ENCODE measurements at places on chromosomes 4 and X. TPM values are rescaled to one million over a fixed set of nuclear protein-coding genes. Genes with fewer than 3 reads are reported as not detected.

AVPR2 gene
- not detected for total RNA-seq

ARMCX4 gene
- 19.3 TPM for total RNA-seq

TLR7 gene
- total RNA-seq, result 0.27 TPM

ETDA gene
- not detected for total RNA-seq

DMP1 gene
- 0.21 TPM for total RNA-seq

TGIF2LX gene
- not detected for total RNA-seq

TEX11 gene
- not detected for total RNA-seq

MAGEA11 gene
- not detected for total RNA-seq

CLGN gene
- total RNA-seq, result not detected

FRMD7 gene
- 0.28 TPM for total RNA-seq

PDE6B gene
- 1.8 TPM for total RNA-seq

SLITRK2 gene
- 0.14 TPM for total RNA-seq

TLR3 gene
- total RNA-seq, result 5.7 TPM

TET2 gene
- 23.6 TPM for total RNA-seq

TMEM35A gene
- 0.68 TPM for total RNA-seq

TBC1D8B gene
- total RNA-seq, result 7.9 TPM

COX7B gene
- total RNA-seq, result 204 TPM

TREX2 gene
- 24.8 TPM for total RNA-seq

CSAG3 gene
- not detected for total RNA-seq

XK gene
- 1.6 TPM for total RNA-seq

ODAPH gene
- not detected for total RNA-seq

DCAF12L1 gene
- total RNA-seq, result 0.27 TPM

SPRY1 gene
- total RNA-seq, result 147 TPM

RAB9B gene
- total RNA-seq, result 7.7 TPM

GLRB gene
- 9.7 TPM for total RNA-seq

PASD1 gene
- not detected for total RNA-seq

ETDB gene
- total RNA-seq, result not detected

GATA1 gene
- 1.4 TPM for total RNA-seq

FGA gene
- not detected for total RNA-seq

ARHGAP24 gene
- total RNA-seq, result 30.1 TPM

HPGDS gene
- 2.8 TPM for total RNA-seq

PDGFRA gene
- total RNA-seq, result 268 TPM

SASH3 gene
- 12.4 TPM for total RNA-seq

TXK gene
- 2.8 TPM for total RNA-seq

RAP2C gene
- 12.3 TPM for total RNA-seq

IL13RA2 gene
- 42.2 TPM for total RNA-seq

MND1 gene
- 3.0 TPM for total RNA-seq

CLCN4 gene
- 3.5 TPM for total RNA-seq

RNF4 gene
- 29.8 TPM for total RNA-seq

APLN gene
- total RNA-seq, result 1.8 TPM
